COLO829 (cell line): ENCODE measurements at places on chromosomes 6 and 20.

DNA sequence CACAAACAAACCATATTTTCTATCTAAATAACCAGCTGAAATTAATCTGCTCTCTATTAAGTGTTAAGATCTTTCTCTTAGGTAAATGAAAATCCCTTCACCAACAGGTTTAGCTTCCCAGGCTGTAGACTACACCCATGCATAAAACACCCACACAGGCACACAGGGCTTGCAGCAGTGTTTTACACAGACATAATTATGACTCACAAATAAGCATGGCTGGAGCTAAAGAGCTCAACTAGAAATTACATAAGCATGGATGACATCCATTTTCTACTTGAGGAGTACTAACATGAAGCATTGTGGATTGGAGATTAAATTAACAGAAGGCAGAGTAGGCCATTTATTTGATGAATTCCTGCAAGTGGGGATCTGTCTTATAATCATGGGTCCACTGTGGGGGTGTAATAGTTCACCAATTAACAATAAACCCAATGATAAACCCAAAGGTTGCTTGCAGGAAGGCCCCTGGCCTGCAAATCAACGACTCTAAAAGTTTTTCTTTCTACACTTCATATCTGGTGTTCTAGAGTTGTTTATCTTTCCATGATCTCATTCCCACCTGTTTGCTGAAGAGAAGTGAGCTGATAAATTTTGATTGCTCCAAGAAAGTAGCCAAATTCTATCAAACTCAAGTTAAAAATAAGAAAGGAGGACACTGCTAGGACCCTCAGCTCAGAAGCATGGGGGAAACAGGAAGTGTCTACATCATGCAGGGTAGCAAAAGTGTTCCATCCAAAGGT lies 33.8 kb upstream of the E2F3 start:
- DNase-seq = no peak

- no peak for DNase-seq
These were observed 420.0 kb upstream of the EYS start for GRCh38 chr6:66127061-66127460.

GRCh38 chr6:90610301-90610750 lies 23.5 kb upstream of the MAP3K7 start:
- DNase-seq = no peak

DNA sequence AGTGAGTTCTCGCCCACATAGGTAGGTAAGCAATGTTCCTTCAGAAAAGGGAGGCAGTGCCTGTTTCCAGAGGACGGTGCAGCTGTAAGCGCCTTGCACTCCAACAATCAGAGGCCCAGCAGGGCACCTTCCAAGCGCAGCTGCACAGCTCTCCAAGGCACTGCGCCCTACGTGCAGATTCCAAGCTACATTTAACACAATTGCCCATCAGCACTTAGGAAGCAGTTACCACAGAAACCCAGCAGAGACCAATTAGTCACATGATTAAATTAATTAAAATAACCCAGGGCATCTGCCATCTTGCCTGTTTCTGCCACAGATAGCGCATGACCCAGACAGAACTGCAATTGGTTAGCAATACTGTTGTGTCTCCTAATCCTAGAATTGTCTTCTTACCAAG lies 65.5 kb downstream of the SOBP start:
- DNase-seq = no peak

DNA sequence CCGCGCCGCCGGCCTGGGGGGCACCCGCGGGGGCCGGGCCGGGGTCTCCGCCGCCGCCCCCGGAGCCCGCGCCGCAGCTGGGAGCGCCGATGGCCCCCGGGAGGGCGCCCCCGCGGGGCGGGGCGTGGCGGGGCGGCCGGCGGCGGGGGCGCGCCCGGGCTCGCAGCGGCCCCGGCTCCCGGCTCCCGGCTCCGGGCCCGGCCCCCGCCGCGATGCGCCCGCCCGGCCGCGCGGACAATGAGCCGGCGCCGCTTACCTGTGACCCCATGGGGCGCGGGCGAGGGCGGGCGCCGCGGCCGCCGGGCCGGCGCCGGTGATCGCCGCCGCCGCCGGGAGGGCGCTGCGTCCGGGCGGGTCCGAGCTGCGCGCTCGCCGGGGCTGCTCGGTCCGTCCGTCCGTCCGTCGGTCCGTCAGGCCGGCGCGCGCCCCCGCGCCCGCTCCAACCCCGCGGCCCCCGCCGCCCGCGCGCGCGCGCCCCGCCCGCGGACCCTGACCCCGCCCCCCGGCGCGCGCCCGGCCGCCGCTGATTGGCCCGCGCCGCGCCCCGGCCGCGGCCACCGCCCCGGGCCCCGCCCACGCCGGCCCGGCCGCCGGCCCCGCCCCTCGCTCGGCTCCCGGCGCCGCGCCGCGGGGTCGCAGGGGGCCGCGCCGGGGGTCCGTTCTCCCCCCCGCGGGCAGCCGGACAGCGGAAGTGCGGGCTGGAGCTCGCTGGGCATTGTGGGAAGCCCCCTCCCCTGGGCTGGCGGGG lies at the start of gene ZBTB46:
TSS of gene ZBTB46 (minus strand) at position 424 of the 748 bp plus-strand sequence. CDS start 40,507 bp downstream, outside the sequence.
- peak; percentile 83 for DNase-seq

- peak; percentile 16 for DNase-seq
These were observed 61.2 kb downstream of the GCLC start for GRCh38 chr6:53483423-53484353.

GRCh38 chr6:32933661-32934085 lies 7.2 kb downstream of the HLA-DMB start:
- DNase-seq = peak; percentile 91

DNA sequence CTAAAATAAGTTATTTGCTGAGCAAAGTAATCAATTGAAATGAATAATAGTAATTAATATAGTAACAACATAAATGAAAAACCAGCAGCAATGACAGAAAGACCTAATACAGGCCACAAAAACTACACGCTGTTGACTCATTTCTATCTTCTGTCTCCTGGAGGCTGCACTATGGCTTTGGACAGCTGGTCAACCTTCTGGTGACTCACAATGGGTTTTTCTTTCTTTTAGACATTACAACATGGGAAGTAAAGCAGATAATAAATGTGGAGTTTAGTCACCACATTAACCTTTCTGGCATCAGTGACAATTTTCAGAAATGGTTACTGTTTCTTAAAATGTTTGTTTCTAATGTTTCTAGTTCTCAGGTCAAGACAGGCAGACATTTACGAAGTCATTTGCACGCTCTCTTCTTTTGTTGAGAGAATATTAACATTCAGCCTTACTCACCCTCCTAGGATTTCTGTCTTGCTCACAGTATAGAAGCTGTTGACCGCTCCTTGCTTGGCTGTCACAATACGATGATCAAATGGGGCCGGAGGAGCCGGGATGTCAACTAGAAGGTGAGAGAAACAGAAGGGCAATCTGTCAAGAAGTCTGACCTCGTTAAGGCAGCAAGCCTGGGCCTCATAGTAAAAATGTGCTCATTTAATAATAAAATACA lies 62.2 kb downstream of the MYLK4 start:
- peak; percentile 95 for DNase-seq
